ENCODE measurements at places on chromosomes 1 and 21.

DNA sequence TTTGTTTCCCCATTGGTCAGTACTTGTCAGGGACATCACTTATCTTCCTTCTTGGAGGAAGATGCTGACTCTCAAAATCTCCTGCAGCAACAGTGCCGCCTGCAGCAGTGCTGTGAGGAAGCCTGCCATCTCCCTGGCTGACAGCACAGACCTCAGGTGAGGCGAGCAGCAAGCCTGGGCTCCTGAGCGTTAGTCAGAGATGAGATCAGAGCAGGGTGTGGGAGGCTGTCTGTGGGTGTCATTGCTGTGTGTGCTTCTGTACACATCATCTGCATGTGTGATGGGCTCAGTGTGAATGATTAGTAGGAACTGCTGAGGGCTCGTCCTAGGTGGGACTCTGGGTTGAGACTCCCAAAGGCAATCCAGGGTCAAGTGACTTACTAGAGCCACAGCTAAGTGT is 6.1 kb downstream of the STRIP1 start:
- DNase-seq: no peak

GRCh38 chr1:92969517-92969916 is 8.3 kb upstream of the DIPK1A start:
- DNase-seq: no peak

- no peak for DNase-seq
These were observed 81.5 kb downstream of the ERG start for GRCh38 chr21:38416791-38417190.

DNA sequence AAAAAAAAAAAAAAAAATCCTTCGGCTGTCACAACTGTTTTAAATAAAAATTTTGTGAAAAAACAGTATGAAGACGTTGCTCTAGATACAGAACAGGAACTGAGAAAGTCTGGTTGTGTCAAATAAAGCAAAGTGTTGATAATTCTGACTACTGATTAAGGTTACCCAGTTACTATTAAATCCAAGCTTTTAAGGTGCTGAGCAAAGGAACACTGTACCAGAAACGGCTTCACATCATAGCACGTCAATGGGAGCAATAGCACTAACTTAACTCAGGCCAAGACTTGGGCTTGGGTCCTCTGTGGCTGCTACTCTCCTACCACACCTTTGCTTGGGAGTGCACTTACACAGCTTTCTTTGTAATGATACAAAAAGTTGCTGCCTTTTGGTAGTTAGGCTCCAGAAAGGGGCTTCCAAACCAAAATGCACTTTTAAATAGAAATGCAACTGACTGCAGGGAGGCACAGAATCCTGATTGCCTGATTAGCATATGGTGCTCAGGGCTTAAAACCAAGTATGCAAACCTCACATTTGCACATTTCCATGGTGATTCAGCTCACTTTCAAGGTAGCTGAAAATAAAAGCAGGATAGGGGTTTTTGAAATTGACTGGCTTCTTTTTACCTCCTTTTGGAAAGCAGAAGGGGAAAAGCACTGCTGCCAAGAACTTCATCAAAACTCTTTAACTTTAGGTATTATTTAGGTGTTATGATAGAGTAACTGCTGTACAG is 6.3 kb downstream of the MCL1 start:
- no peak for DNase-seq

GRCh38 chr1:76583875-76584477 is 283.3 kb upstream of the ST6GALNAC5 start:
- no peak for DNase-seq

Measured in NCI-H1105 (cell line).